Endothelial cell (in vitro differentiated cells): ENCODE measurements at places on chromosomes 2 and 18. TPM values are rescaled to one million over a fixed set of nuclear protein-coding genes. Genes with fewer than 3 reads are reported as not detected.
A peak's percentile ranks its signal among the peaks of the same experiment; 100 is the strongest.

GRCh38 chr2:137138263-137138662 is 372.9 kb downstream of the THSD7B start:
- no peak for DNase-seq
- H3K36me3 ChIP-seq: no peaks in the 10 kb centered on the region
- no peak overlapping the region for H3K27ac ChIP-seq
- no peaks in the 10 kb centered on the region for H3K27me3 ChIP-seq
- H3K4me1 ChIP-seq: peaks cover under 1% of the 10 kb centered on the region

DNA sequence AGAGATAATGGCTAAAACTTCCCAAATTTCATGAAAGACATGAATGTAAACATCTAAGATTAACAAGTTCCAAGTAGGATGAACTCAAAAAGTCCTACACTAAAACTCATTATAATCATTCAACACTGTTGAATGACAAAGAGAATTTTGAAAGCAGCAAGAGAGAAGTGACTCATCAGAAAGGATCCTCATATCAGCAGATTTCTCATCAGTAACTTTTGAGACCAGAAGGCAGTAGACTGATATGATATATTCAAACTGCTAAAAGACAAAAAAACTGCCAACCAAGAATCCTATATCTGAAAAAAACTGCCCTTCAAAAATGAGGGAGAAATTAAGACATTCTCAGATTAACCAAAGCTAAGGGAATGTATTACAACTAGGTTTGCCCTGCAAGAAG is 130.6 kb upstream of the OTX1 start:
- H3K27me3 ChIP-seq: peaks cover 3% of the 10 kb centered on the region
- H3K4me1 ChIP-seq: no peaks in the 10 kb centered on the region
- H3K27ac ChIP-seq: no peak overlapping the region
- H3K4me3 ChIP-seq: no peak overlapping the region
- peaks cover 33% of the 10 kb centered on the region for H3K36me3 ChIP-seq

FECH gene
- 51.6 TPM for total RNA-seq

- no peak overlapping the region for H3K27ac ChIP-seq
- DNase-seq: no peak
- H3K4me3 ChIP-seq: no peak overlapping the region
- no peaks in the 10 kb centered on the region for H3K36me3 ChIP-seq
- no peaks in the 10 kb centered on the region for H3K27me3 ChIP-seq
These were observed 334.0 kb downstream of the TRIB2 start for GRCh38 chr2:13050764-13051163.

SLC19A3 gene
- total RNA-seq: 0.62 TPM

NTSR2 gene
- total RNA-seq: not detected

CYTIP gene
- total RNA-seq: not detected

CFAP221 gene
- total RNA-seq: 1.1 TPM

ATP6V1C2 gene
- total RNA-seq: not detected

NRP2 gene
- 258 TPM for total RNA-seq

GRCh38 chr18:62101321-62101721 is 85.5 kb downstream of the PIGN start:
- no peaks in the 10 kb centered on the region for H3K4me1 ChIP-seq
- H3K27ac ChIP-seq: no peak overlapping the region
- peaks cover 13% of the 10 kb centered on the region for H3K36me3 ChIP-seq
- DNase-seq: no peak

DNA sequence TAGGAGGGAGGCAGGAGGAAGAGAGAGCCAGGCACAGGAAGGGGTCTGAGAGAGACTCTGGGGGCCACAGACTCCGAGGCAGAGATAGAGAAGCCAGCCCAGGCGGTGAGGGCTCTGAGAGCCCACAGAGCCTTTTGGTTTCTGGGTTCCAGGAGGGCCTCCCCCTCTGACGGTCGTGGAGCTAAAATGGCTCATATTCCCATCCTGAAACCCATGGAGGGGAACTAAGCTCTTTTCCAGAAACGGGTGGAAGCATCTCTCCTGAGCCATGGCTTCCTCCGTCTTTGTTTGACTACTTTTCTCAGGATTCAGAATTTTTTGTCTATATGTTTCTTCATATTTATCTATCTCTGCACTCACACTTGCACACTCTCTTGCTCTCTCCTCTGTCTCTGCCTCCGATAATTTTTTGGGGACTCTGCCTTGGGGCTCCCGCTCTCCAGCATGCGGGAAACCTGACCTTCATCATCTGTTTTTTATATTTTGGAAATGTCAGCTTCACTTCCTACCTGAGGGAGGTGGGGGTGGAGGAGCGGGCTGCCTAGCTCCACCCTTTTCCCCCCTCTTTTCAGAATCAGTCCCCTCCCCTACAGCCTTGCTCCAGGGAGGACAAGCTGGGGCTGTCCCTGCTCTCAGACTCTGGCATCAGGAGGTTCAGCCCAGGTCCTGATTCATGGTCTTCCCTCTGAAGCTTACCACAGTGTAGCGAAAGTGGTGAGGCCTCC is 5.0 kb upstream of the PKDCC start:
- peaks cover 11% of the 10 kb centered on the region for H3K27me3 ChIP-seq
- H3K27ac ChIP-seq: peak overlapping the region; percentile 9
- DNase-seq: no peak
- no peak overlapping the region for H3K4me3 ChIP-seq

DNA sequence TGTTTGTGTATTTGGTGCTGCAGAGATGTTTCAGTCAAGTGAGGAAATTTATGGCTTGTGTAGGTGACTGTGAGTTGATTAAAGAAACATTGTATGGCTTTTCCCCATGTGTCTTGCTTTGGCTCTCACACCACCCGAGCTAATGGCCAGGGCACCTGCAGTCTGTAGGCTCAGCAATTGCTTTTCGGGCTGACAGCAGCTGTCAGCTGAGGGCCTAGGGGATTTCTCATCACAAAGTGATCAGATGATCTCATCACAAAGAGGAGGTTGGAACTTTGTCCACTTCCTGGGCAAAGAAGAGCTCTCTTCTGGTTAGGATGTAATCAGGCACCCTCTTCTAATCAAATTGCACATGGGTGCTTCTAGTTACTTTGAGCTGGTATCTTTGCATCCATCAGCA is 632.2 kb downstream of the SLC4A3 start:
- no peak for DNase-seq
- H3K27me3 ChIP-seq: no peaks in the 10 kb centered on the region
- H3K4me1 ChIP-seq: no peaks in the 10 kb centered on the region
- no peaks in the 10 kb centered on the region for H3K36me3 ChIP-seq
- H3K27ac ChIP-seq: no peak overlapping the region

DNA sequence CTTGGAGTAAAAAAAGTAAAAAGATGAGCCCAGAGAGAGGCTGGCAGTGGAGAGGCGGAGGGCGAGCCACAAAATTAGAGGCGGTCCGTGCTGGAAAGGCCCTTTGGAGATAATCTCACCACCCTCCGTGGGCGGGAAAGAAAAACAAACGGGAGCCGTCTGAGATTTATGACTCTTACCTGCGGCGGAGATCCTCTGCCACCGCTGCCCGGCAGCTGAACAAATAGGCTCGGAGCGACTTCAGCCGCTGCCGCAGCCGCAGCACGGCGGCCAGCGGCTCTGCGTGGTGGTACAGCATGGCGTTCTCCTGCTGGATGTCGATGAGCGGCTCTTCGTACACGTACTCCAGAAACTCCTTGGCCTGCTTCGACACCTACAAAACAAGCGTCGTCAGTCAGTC is 94.6 kb downstream of the PLEKHM3 start:
- peaks cover under 1% of the 10 kb centered on the region for H3K36me3 ChIP-seq
- H3K27me3 ChIP-seq: no peaks in the 10 kb centered on the region
- no peak overlapping the region for H3K4me3 ChIP-seq

- no peaks in the 10 kb centered on the region for H3K36me3 ChIP-seq
- peaks cover 3% of the 10 kb centered on the region for H3K27me3 ChIP-seq
- no peak overlapping the region for H3K27ac ChIP-seq
These were observed 1852.1 kb upstream of the PIK3C3 start for GRCh38 chr18:40102903-40103302.

- peak overlapping the region; percentile 89 for H3K27ac ChIP-seq
- H3K4me3 ChIP-seq: peak overlapping the region; percentile 99
- H3K27me3 ChIP-seq: no peaks in the 10 kb centered on the region
- H3K36me3 ChIP-seq: peaks cover 37% of the 10 kb centered on the region
- H3K4me1 ChIP-seq: peaks cover 52% of the 10 kb centered on the region
- no peak for DNase-seq
These were observed 1.1 kb downstream of the RPL37A start for GRCh38 chr2:216499641-216500218.

LYG1 gene
- total RNA-seq: 1.4 TPM

C2orf80 gene
- total RNA-seq: not detected

GRCh38 chr18:73004260-73004659 is 136.5 kb upstream of the NETO1 start:
- no peak overlapping the region for H3K27ac ChIP-seq
- no peak overlapping the region for H3K4me3 ChIP-seq
- DNase-seq: no peak
- no peaks in the 10 kb centered on the region for H3K4me1 ChIP-seq

GRCh38 chr2:61688369-61689334 is 150.5 kb upstream of the XPO1 start:
- no peak overlapping the region for H3K4me3 ChIP-seq
- DNase-seq: no peak
- no peaks in the 10 kb centered on the region for H3K27me3 ChIP-seq
- H3K4me1 ChIP-seq: no peaks in the 10 kb centered on the region

CCDC85A gene
- total RNA-seq: 16.4 TPM

GRCh38 chr2:26067980-26068507 is 34.2 kb downstream of the RAB10 start:
- H3K36me3 ChIP-seq: peaks cover 4% of the 10 kb centered on the region
- DNase-seq: no peak
- H3K27ac ChIP-seq: peak overlapping the region; percentile 53
- H3K27me3 ChIP-seq: peaks cover 1% of the 10 kb centered on the region

DNA sequence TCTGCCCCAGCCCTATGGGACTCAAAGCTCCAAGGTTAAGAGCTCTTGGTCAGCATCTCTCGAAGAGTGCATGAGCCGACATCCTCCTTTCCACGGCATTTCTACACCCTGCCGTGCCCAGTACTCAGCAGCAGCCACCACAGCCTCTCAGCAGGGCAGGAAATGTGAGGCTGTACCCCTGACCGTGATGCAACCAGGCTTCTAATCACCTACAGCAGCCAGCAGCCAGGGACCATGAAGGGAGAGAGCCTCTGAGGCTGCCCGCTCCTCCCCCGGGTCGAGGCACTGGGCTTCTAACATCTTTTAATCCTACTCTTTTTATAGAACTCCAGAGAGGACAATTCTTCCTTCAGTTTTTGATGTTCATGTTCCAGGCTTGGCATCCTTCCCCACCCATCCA is 6.5 kb downstream of the CYS1 start:
- H3K4me1 ChIP-seq: peaks cover 4% of the 10 kb centered on the region
- H3K36me3 ChIP-seq: no peaks in the 10 kb centered on the region
- DNase-seq: no peak
- peaks cover 10% of the 10 kb centered on the region for H3K27me3 ChIP-seq
- no peak overlapping the region for H3K4me3 ChIP-seq
- no peak overlapping the region for H3K27ac ChIP-seq

COL4A3 gene
- total RNA-seq: not detected

GRCh38 chr2:54724560-54725342 is 1.3 kb downstream of the EML6 start:
- peak; percentile 52 for DNase-seq
- peak overlapping the region; percentile 30 for H3K27ac ChIP-seq
- H3K27me3 ChIP-seq: peaks cover 16% of the 10 kb centered on the region
- peaks cover 3% of the 10 kb centered on the region for H3K36me3 ChIP-seq

DNA sequence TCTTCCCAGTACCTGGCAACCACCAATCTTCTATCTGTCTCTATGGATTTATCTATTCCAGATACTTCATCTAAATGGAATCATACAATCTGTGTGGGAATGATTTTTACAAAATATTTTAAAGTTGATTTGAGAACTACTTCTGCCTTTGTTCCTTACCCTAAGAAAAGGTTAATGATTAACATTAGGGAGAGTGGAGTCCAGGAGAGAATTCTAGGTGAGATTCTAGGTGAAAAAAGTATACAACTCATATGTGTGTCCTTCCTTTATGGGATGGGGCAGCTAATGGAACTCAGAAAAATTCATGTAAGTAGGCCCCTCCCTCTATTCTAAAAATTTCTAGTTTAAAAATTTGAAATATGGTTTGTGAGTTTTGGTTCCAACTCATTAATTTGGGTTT is 35.9 kb upstream of the WDSUB1 start:
- peaks cover 3% of the 10 kb centered on the region for H3K27me3 ChIP-seq
- peaks cover 9% of the 10 kb centered on the region for H3K4me1 ChIP-seq
- H3K4me3 ChIP-seq: no peak overlapping the region
- no peak for DNase-seq
- H3K27ac ChIP-seq: peak overlapping the region; percentile 33
- peaks cover 20% of the 10 kb centered on the region for H3K36me3 ChIP-seq

KCTD1 gene
- total RNA-seq: 10.6 TPM

GRCh38 chr2:222884805-222885424 is 24.1 kb downstream of the ACSL3 start:
- peaks cover 5% of the 10 kb centered on the region for H3K27me3 ChIP-seq
- H3K36me3 ChIP-seq: no peaks in the 10 kb centered on the region

- no peak for DNase-seq
- H3K27me3 ChIP-seq: peaks cover 9% of the 10 kb centered on the region
- peaks cover 3% of the 10 kb centered on the region for H3K4me1 ChIP-seq
- H3K36me3 ChIP-seq: no peaks in the 10 kb centered on the region
- H3K4me3 ChIP-seq: no peak overlapping the region
These were observed 606 bp downstream of the OTOF start for GRCh38 chr2:26477126-26477910.

DNA sequence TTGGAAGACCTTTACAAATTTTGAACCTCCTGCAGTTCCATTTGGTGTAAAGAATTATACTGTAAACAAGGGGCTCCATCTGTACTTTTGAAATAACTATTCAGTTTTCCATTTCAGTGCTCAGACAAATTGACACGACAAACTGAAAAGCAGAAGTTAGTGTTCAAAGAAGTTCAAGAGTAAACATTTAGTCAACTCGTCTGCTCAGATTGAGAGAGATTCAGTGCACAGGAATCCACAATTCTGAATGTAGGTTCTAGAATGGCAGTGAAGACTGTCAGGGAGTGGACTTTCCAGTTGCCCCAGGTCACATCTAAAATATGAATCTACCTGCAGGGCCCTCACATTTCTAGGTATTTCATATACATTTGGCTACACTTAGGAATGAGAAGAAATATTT is 322.3 kb upstream of the TCF4 start:
- H3K27ac ChIP-seq: no peak overlapping the region
- no peak overlapping the region for H3K4me3 ChIP-seq
- no peaks in the 10 kb centered on the region for H3K4me1 ChIP-seq
- no peak for DNase-seq
